SJSA1 (cell line): ENCODE measurements at places on chromosomes 1 and 21. TPM values are rescaled to one million over a fixed set of nuclear protein-coding genes. Genes with fewer than 3 reads are reported as not detected.
A peak's percentile ranks its signal among the peaks of the same experiment; 100 is the strongest.

LCA5L gene
- total RNA-seq: 1.0 TPM in 1 of 2 replicates, not detected in the other

PLXNA2 gene
- total RNA-seq: 5.4 and 8.7 TPM in 2 replicates

AMPD1 gene
- not detected in 2 replicates for total RNA-seq

TCP10L gene
- total RNA-seq: not detected in 2 replicates

FASLG gene
- total RNA-seq: not detected in 2 replicates

ITLN2 gene
- total RNA-seq: not detected in 2 replicates

EEIG2 gene
- total RNA-seq: 25.8 and 32.3 TPM in 2 replicates

RNF186 gene
- not detected in 2 replicates for total RNA-seq

KRTAP11-1 gene
- not detected in 2 replicates for total RNA-seq

MAP10 gene
- total RNA-seq: not detected in 2 replicates

LCE2A gene
- total RNA-seq: not detected in 2 replicates

GRCh38 chr1:67264899-67265298 is 42.8 kb upstream of the IL12RB2 start:
- DNase-seq: no peak

DNA sequence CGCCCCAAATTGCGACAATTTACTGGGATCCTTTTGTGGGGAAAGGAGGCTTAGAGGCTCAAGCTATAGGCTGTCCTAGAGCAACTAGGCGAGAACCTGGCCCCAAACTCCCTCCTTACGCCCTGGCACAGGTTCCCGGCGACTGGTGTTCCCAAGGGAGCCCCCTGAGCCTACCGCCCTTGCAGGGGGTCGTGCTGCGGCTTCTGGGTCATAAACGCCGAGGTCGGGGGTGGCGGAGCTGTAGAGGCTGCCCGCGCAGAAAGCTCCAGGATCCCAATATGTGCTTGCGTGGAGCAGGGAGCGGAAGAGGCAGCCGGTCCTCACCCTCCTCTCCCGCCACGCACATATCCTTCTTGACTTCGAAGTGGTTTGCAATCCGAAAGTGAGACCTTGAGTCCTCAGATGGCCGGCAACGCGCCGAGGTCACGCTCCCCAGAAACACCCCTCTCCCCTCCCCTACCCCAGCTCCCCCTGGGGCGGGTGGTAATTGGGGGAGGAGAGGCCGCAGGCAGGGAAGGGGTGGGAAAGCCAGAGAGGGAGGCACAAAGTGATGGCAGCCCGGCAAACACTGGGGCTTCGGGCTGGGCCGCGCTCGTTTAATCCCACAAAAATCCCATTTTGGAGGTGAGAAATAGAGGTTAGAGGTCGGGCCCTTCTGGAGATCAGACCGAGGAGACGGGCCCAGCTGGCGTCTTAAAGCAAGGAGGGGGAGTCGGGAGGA is 6.2 kb downstream of the SIM2 start:
- DNase-seq: no peak

- no peak for DNase-seq
Measured at GRCh38 chr1:73644198-73644597, 553.8 kb downstream of the LRRIQ3 start.

- DNase-seq: no peak
Measured at GRCh38 chr1:182087304-182087703, 25.8 kb upstream of the ZNF648 start.

DNA sequence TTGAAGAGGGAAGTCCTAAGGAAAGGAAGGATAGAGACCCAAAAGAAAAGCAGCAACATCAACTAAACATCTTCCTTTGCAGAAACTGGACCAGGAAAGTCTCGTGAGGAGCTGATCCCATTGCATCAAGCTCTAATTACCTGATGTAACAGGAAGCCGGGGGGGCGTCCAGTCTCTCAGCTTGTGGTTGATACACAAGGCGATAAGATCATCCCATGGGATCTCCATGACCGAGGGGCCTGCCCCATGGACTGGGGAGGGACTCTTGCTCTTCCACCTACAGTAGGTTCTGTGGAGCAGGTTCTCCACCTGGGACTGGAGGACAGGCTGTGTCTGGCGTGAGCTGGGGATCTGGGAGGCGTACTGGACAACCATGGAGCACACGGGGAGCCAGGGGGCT is 14.8 kb upstream of the LSS start:
- DNase-seq: no peak

- no peak for DNase-seq
Measured at GRCh38 chr21:41961753-41962152, 7.9 kb upstream of the C2CD2 start.

GRCh38 chr1:187878883-187879282 is 1050.1 kb downstream of the PLA2G4A start:
- no peak for DNase-seq

GRCh38 chr1:18608534-18608933 is 22.1 kb upstream of the PAX7 start:
- DNase-seq: no peak

DNA sequence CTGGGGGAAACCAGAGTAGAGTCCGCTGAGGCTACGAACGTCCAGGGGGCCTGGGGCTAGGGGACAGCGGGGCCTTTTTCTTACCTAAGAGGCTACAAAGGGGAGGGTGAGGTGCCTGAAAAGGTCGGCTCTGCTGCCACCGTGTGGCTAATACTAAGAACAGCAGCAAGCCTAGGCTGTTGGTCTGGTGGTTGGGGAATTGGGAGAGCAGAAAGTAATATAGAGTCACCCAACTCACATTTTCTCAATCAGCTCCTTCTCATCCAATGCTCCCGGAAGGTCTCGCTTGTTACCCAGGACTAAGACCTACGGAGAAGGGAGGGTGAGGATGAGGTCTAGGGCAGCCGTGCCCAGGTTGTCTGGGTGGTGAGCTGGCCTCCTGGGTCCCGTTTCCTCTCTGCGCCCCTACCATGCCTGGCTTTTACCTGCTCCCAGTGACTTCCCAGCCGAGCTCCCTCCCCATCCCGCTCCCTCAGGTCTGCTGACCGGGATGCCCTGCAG is 9.3 kb downstream of the ARL8A start:
- peak; percentile 34 for DNase-seq

DNA sequence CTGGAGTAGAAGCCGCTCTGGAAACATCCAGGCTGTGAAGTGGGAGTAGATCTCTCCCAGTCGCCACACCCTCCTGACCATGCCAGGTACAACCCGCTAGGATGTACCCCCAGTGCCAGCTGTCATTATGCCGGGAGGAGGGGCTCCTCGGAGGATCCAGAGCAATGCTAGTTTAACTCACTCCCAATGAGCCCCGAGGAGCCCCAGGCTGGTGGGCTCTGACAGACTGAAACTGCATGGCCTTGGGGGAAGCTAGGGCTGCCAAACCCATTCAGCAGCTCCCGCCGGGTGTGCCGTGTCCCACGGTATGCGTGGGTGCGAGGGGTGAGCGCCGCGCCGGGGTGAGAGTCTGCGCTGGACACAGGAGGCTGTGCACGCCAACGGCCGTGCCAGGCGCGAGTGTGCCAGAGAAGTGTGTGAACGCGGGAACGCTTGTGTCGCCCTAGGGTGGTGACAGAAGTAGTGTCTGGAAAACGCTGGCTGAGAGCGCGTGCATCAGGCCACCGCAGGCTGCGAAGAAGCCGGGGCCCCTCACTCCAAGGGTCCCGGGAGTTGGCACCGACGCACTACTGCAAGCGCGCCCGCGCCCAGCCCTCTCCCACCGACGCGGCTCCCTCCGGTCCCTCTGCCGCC is 177.1 kb upstream of the EDN2 start:
- peak; percentile 40 for DNase-seq

GRCh38 chr1:22031214-22031962 is 21.1 kb upstream of the CDC42 start:
- no peak for DNase-seq

GRCh38 chr1:155175927-155176371 is 2.3 kb downstream of the TRIM46 start:
- peak; percentile 46 for DNase-seq
